ENCODE measurements at places on chromosomes 2 and 18.

GRCh38 chr2:43106559-43107527 lies 119.6 kb downstream of the ZFP36L2 start:
- ATAC-seq = no peak

DNA sequence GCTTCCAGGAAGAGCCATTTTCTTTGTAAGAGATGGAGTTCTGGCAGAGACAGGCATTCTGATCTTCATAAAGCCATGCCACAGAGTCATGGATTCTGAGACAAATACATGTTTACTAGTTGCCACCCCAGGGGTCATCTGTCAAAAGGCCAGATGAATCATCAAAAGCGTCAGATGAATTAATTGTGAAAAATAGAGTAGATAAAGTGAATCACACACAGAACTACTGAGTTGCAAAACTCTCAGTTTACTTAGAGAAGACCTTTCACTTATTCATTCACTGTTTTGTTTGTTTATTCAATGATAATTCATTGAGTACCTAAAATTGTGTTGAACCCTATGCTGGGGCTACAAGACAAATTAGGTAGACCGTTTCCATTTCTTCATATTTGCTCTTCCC lies 157.7 kb upstream of the SERPINE2 start:
- ATAC-seq = no peak

DNA sequence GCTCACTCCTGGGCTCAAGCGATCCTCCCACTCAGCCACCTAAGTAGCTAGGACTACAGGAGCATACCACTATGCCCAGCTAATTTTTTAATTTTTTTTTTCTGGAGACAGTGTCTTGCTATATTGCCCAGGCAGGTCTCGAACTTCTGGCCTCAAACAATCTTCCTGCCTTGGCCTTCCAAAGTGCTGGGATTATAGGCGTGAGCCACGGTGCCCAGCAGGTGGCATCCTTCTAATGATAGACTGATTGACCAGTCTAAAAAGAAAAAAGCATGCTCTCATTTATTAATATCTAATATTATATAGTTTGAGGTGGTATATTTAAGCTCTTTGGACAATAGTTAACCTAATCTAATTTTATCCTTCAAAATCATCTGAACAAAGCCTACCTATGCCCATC lies 198.6 kb downstream of the CAMKMT start:
- ATAC-seq = peak; percentile 58

DNA sequence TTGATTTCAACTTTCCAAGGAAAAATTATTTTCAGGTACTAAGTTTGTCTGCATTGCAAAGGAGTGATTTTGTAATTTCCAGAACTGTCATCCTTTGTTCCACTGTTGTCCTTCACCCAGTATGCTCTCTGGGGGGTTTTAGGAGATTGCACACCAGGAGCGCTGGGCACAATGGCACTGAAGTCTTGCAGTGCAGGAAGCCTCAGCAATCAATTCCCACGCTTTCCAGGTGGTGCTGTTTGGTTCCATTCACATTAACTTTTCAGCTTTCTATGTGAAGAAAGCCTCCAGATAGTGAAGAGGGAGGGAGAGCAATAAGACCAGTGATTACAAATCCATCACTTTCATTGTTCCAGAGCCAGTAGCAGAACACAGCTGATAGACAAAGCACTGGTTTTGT lies 344.0 kb upstream of the VWC2L start:
- ATAC-seq = no peak

DNA sequence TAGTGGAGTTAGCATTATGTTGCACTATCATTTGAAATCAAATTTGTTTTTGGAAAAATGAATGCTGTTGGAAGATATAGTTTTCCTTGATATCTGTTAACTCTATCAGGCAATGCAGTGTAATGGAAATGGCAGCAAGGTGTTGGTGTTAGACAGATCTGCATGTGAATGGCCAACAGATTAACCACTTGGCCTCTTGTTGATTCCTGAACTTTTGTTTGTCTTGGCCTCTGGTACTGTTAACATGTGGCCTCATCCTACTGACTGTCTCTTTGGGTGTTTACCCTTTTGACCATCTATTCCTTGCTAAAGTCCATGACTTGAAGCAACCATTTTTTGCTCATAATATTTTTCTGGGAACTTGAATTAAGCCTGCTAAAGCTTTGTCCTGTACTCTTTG lies 110.2 kb upstream of the CDH2 start:
- ATAC-seq = no peak

DNA sequence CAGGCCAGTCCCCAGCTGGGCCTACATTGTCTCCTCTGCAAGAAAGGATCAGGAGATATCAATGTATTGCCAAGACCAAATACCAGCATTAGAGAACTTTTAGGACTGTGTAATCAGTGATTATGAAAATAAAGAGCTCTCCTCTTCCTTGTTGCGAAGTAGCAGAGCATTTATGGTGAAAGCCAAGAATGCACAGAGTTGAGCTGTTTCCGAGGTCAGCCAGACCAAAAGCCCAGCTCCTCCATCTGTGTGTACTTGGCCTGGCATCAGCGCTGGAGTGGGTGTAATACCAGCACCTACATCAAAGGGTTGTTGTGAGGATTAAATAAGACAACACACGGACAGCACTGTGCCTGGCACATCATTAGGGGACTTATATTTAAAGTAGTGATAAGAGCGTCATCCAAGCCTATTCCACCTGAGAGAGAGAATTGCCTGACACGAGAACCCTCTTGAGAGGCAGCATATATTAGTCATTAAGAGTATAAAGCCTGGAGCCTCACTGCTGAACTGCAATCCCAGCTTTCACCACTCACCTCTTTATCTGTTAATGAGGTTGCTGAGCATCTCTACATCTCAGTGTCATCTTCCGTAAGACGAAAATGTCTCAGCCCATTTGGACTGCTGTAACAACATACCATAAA lies 7.4 kb upstream of the SLC16A14 start:
- 0 out of 3 replicates have a peak, but pooled peaks have one; percentile 34 for ATAC-seq

DNA sequence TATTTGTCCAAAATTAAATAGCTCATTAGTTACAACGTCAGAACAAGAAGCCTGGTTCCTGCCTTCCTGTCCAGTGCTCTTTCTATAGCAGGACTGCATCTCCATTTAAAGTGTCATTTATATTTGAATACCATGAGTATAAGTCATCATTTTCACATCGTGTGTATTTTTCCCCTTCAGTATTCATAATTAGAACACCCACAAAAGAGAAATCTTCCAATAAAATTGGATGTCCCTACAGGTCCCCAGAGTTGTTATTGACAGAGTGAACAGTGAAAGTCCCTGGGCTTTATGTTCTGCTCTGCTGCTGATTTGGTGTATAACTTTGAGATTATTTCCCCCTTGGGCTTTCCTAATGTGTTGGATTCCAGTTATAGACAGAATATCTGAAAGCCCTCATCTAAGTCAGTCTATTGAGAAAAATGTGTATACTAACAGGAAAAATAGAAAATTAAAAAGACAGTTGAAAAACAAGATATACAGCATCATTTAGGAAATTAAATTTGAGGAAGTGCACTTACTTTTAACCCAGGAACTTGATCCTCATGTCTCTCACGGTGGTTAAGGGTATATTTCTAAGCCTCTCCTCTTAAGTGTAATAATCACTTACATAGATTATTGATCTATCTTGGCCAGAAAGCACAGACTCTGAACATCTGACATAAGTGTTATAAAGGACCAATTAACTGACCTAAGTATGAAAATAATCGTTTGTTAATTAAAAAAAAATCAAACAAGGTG lies 15.2 kb upstream of the REV1 start:
- no peak for ATAC-seq

DNA sequence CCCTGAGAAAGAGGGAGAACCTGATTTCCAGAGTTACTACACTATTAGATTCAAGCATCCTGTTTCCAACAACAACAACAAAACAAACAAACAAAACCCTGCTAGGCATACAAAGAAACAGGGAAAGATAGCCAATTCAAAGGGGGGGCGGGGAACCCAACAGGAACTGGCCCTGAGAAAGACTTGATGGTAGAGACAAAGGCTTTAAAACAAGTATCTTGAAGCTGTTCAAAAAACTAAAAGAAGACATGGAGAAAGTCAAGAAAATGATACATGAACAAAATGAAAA lies 147.1 kb downstream of the THADA start:
- ATAC-seq = no peak

DNA sequence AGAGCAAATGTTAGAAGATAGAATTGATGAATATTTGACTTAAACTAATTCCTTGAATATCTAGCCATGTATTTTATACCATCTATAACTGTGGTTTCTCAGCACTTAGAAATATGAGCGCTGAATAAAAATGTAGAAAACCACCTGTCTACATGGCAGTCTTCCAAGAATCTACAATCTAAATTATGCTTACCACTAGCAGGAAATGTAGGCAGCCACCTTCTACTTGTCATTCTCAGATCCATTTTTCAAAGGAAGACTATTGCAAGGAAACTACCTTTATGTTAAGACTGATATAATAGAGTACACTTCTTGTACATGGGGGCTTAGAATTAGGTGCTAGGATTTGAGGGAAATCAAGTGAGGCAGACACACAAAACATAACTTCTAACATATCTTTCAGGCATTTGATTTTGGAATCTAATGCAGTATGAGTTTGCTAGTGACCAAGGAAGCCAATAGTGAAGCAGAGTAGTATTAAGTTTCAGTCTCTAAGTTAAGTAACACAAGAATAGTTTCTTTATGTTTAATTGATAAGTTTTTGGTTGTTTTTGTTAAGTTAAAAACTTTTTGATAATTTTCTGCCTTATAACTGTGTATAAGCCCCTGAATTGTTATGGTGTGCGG lies 175.9 kb upstream of the ITGA4 start:
- ATAC-seq = no peak

- ATAC-seq = peak; percentile 25
Measured at GRCh38 chr2:61356958-61357350, 113.9 kb downstream of the USP34 start.

DNA sequence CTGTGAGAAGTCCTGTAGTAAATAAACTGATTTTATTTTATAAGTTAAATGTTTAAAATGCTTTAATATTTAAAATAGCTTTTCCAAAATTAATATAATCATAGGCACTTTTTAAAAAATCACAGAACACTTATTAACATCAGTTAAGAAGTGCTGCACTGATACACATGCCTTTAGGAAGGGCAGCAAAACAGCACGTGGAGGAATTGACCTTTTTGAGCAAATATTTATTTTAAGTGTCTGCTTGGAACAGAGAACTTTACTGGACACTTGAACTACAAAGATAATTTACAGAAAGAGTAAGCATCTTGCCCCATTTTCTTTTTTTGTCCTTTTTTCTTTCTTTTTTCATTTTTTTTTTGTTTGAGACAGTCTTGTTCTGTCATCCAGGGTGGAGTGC lies 87.7 kb upstream of the NARS1 start:
- no peak for ATAC-seq

DNA sequence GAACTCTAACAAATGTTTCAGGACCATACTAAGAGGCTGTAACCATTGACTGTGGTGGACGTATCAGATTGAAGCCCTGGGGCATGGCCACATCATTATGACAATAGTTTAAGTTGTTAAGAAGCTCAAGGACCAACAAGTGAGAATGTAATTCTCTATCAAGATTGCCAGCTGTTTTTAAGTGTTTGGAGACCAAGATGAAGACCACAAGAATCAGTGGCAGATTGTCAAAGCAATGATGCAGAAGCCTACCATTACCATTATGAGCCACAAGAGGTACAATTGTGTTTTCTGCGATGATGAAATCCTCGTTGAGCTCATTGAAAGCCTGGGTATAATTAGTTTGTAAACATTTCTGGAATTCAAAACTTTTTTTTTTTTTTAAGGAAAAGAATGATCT lies 261.1 kb upstream of the ZEB2 start:
- no peak for ATAC-seq

GRCh38 chr2:73999881-74000597 lies 15.3 kb downstream of the TET3 start:
- ATAC-seq = no peak

DNA sequence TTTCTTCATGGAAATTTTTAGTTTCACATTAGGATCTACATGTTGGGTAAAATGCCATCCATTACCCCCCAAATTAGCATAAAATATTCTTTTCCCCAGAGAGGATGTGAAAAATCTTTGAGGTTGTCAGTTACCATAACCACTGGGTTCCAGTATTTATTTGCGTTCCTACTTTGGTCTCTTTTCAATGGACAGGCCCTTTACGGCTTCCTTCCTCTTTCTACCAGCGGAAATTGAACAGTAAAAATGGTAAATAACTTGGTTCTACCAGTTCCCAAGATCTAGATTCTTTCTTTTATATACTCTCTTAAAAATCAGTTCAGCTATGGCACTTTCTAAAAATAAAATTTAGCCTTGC lies 169.2 kb upstream of the APCDD1 start:
- no peak for ATAC-seq

GRCh38 chr18:45286431-45286830 lies 328.8 kb upstream of the SLC14A2 start:
- ATAC-seq = no peak

- no peak for ATAC-seq
Measured at GRCh38 chr2:71101656-71102055, 28.4 kb downstream of the MCEE start.

DNA sequence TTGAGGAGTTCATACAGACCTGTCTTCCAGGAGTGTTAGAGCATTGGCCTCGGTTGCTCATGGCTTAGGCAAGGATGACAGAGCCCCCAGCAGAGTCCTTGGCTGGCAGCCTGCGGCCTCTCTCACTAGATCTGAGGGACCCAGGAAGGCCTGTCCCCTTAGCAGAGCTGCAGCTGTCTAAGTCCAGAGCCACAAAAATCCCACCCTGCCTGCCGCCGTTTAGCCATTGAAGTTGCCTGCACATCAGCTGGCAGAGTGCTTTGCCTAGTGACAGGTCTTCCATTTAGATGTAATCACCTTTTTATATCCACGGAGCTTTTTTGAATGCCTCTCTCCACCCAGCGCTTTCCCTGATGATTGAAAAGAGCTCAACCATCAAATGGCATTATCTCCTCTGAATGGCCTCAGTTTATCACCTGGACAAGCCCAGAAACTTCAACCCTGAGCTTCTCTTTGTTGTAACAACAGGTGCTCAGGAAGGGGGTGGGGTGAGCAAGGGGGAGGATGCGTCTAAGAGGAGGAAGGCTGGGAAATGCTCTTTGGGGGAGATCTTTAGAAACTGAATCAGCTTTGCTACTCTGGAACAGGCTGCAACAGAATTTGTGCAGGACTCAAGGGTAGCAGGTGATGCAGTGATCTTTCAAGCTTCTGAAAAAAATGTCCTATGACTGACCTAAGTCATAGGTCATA lies 71.9 kb downstream of the TNP1 start:
- ATAC-seq = no peak

GRCh38 chr18:26301681-26302080 lies 75.4 kb downstream of the TAF4B start:
- no peak for ATAC-seq

DNA sequence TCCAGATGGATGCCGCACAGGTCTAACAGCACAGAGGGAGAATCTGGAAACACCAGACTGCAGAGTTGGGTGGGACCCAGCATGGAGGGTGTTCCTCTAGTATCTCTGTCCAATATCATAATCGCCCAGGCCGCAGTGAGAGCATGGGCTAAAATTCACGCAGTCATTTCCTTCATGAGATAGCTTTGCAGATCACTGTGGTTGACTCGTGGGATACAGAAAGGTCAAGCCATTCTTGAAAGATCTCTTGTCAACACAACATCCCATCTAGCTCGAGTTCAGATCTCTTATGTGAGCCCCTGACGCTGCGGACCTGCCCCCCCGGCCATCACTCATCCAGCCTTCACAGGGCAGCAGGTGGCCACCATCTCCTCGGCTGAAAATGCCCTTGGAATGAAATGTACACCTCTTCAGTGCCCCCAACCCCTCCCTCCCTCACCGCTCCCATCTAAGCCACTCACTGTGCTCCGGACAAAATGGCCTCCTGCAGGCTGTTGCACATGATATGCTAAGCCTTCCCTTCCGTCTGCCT lies 45.9 kb downstream of the FOSL2 start:
- no peak for ATAC-seq
